ENCODE measurements at places on chromosomes 2 and 18.

- peak; percentile 78 for DNase-seq
Measured at GRCh38 chr2:96923810-96924774, 54.2 kb upstream of the SEMA4C start.

- no peak for DNase-seq
Measured at GRCh38 chr2:115129536-115129935, 687.1 kb downstream of the DPP10 start.

DNA sequence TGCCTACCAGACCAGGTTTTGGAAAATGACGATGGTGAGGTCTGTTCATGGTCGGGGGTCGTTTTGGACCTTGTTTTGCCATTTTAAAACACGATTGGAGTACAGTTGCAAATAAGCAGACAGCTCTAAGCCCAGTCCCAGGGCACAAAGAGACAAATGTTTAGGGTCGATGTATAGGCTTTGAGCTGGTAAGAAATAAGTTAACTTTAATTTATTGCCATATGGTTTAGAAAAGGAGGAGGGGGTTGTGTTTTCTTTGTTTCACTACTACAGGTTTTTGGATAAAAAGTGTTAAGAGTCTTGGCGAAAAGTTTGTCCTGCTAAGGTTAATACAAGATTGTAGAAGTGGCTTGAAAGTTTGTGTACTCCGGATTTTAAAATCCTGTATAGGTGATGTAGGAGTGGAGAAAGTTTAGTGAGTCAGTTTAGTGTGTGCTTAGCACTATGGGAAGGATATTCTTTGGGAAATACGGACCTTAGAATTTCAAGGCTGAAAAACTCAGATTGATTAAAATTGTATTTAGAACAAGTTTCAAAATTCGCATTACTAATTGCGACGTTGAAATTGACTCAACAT, 1.3 kb downstream of the KCMF1 start:
- DNase-seq, result no peak

DNA sequence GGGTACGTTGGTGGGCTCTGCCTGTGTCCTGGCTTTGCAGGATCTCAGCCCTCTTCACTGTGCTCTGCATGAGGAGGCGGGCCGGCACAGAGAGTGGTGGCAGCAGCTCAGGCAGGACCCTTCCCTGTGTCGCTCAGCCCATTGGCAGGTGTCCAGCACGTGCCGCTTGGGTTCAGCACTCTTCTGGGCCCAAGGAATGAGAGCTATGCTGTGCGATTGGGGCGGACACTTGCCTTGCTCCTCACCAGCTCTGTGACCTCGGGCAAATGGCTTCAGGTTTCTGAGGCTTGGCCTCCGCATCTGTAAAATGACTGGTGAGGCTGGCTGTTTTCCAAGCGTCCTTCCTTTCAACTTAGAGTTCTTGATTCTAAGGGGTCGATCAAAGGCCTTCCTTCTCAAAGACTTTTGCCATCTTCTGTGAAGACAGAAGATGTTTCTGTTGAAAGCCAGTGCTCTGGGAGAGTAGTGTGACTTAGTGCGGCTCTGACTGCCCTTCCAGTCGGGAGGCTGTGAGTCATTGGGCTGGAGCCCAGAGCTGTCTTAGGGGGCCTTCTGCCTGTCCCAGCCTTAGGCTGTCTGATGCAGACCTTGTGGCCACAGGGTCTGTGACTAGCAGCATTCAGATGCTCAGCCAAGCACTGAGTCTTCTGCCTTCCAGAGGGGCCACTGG, 35.6 kb downstream of the GLI2 start:
- no peak for DNase-seq

DNA sequence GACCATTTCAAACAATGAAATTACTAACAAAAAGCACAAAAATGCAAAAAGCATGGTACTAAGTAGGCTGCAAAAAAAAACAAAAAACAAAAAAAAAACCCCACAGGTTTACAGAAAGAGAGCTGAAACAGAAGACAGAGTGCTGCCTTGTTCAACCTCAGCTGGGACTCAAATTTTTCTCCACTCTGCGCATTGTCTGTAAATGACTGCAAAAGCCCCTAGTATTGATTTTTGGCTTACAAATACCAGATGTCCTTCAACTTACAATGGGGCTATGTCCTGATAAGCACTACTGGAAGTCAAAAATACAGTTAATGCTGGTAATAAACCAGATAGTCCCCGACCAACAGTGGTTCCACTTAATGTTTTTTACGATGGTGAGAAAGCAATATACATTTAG, 42.2 kb downstream of the UBE2E3 start:
- no peak for DNase-seq

GRCh38 chr2:102190430-102191107, 3.7 kb downstream of the IL1RL2 start:
- DNase-seq, result no peak

DNA sequence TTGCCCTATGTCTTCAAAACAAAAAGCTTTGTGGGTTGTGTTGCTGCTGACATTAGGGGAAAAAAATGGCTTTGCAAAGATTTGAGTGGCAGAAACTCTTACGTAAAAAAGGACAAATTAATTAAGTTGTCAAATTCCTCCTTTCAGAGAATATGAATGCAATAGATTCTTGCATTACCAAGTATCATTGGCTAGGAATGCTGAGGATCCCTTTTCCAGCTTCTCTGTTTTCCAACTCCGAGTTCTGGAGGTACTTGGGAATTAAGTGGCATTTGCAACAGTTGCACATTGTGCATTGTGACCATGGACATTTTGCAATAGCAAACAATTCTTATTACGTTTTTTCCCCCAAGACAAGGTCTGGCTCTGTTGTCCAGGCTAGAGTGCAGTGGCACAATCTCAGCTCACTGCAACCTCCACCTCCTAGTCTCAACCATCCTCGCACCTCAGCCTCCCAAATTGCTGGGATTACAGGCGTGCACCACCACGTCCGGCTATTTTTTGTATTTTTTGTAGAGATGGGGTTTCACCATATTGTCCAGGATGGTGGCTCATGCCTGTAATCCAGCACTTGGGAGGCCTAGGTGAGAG, 29.9 kb upstream of the PPP1CB start:
- no peak for DNase-seq

- DNase-seq, result no peak
Measured at GRCh38 chr18:29164020-29164706, 987.2 kb upstream of the CDH2 start.

GRCh38 chr2:229686122-229686919, 28.0 kb downstream of the DNER start:
- no peak for DNase-seq

- DNase-seq, result no peak
Measured at GRCh38 chr2:36889795-36890194, 76.5 kb downstream of the STRN start.

DNA sequence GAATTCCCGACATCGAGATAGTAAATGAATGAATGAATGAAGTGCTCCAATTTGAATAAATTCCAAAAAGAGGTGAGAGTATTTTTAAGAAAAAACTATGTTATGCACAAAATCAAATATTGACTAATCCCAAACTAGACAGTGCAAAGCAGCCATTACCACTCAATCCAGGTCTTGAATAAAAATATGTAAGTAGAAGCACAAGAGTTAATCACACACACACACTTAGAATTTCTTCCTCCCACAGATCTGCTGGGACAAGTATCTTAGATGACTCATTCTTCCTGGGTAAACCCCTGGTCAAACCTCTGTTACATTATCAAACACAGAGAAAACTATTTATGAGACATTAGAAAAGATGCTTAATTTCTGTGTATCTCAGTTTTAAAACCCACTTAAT, 102.0 kb downstream of the PLA2R1 start:
- DNase-seq, result no peak

DNA sequence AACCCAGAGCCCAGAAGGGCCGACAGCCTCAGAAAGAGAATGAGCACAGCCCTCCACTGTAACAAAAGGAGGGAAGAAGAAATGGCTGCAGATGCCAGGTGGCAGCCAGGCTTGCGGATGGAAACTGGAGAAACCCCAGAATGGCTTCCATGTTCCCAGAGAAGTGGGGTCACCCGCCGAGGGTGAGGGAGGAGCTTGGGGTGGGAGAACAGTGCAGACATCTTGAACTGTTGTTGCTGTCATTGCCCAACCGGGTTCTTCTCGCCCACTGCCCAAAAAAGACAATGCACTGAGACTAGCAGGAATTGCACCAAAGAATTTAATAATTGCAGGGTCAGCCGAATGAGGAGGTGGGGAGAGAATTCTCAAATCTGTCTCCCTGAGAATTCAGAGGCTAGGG, 223.2 kb upstream of the RAB6C start:
- DNase-seq, result no peak

- no peak for DNase-seq
Measured at GRCh38 chr2:183536714-183537113, 412.5 kb downstream of the NUP35 start.

- DNase-seq, result no peak
Measured at GRCh38 chr2:9150906-9151305, 55.7 kb upstream of the ASAP2 start.

DNA sequence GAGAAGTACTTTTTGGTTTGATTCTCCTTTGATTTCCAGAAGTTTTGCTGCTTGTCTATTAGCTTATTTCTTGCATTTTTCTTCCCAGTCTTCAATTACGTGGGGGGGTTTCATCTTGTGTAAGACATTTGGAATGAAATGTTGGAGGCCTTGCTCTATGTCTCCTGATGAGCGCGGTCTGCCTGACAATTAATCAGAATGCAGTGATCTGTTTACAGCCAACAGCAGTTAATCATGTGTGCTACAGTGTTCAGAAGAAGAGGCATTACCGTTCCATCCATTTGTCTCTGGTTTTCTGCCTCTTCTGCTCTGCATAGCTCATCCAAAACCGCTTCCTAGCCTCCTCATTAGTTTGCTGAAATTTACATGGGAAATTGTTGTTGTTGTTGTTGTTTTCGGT, 134.4 kb upstream of the ST6GAL2 start:
- DNase-seq, result no peak

DNA sequence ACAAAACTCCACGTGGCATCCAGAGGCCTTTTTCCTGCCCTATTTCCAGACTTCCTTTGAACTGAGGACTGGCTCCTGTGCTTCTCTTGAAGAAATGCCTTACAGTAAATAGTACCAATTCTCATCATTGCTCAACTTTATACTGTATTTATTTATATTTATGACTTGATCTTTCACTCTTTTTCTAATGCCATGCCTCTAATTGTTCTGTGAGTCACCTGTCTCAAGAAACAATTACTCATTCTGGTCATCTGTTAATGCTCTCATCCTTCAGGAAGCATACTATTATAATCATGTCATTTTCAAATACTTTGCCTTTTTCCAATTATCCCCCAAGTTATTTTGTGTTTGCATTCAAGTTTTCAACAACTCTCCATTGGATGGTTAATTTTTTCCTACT, 85.9 kb downstream of the DCDC2C start:
- DNase-seq, result no peak

GRCh38 chr2:12051831-12052230, 305.4 kb downstream of the LPIN1 start:
- DNase-seq, result no peak

- DNase-seq, result no peak
Measured at GRCh38 chr2:108575132-108575966, 41.1 kb downstream of the LIMS1 start.

GRCh38 chr2:72965770-72966450, 48.6 kb downstream of the EMX1 start:
- DNase-seq, result no peak

DNA sequence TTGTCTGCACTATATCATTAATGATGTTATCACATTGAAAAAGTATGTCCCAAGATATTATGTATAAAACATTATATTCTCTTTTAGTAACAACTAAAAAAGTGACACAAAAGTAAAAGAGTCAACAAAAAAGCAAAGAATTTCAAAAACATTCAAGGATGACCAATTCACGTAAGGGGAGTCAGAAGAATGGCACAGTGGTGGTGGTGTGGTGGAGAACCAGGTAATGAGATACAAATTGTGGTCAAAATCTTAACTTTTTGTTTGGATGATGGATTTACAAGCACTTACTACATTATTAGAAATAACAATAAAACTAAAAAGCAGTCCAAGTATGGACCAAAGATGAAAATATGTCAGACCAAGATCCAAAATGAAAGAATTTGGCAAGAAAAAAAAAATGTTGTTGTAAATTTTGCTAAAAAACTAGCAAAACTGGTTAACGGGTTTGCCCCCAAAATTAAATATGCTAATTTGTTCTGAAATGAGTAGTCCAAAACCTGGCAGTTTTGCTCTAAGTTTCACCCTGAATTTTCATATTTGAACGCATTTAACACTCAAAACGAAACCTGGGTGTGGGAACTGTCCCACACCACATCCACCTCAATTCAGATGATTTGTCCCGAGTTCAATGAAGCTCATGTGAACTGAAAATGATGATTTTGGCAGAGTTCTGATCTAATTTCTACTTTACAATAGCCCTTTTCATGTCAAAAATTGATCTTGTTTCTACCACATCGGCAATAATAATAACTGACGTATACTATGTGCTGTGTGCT, 135.8 kb downstream of the IKZF2 start:
- DNase-seq, result no peak

DNA sequence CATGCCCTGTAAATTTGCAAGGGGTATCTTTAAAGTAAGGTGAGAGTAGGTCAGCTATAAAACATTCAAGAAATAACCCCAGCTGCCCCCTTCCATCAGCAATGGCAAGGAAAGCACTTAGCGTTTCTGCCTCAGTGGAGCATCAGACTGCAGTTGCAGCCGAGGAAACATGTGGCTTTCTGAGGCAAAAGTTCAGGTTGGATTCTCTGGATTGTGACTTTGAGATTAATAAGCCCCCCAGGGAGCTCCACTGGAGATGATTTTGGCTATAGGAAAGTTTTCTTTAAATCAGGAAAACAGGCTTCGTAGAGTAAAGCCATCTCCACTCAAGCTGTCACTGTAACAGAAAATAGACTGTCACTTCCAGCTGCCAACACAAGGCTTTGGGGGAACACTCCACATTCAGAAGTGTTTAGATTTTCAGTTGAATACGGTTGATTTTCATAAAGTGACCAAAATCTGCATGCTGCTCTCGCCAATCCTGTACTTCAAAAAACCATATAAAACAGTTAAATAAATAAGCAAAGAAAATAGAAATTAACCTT, 15.3 kb upstream of the RIT2 start:
- no peak for DNase-seq

GRCh38 chr2:39179974-39180960, 59.4 kb upstream of the SOS1 start:
- DNase-seq, result no peak

- no peak for DNase-seq
Measured at GRCh38 chr2:201507725-201508124, 56.2 kb downstream of the STRADB start.

GRCh38 chr2:236643480-236643879, 73.9 kb downstream of the ACKR3 start:
- DNase-seq, result no peak

GRCh38 chr2:210009896-210010295, 7.5 kb downstream of the RPE start:
- no peak for DNase-seq

DNA sequence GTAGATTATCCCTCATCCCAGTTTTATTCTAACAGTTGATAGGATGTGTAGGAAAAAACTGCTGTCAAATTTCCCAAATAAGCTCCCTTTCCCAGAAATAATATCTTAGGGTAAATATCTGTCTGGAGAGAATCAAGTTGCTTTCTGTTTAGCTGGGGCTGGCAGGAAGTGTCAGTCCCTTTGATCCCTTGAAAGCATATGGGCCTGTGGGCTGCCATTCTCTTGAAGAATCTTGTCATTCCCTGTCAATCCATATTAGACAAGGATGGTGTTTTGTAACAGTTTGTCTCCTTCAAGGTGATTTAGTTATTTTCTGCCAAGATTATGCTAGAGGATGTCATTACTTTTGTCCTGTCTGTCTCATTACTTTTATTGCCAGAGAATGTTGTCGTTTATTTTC, 37.1 kb upstream of the UBE2E3 start:
- no peak for DNase-seq

GRCh38 chr18:8623549-8624106, 14.4 kb downstream of the RAB12 start:
- DNase-seq, result no peak

Data from globus pallidus (tissue), 1 donor.